ENCODE measurements at places on chromosomes 12 and 14. TPM values are rescaled to one million over a fixed set of nuclear protein-coding genes. Genes with fewer than 3 reads are reported as not detected.

Gene ASIC1
- 1.0 TPM for total RNA-seq

Gene BORCS5
- 8.4 TPM for total RNA-seq

Gene TAS2R14
- 1.7 TPM for total RNA-seq

DNA sequence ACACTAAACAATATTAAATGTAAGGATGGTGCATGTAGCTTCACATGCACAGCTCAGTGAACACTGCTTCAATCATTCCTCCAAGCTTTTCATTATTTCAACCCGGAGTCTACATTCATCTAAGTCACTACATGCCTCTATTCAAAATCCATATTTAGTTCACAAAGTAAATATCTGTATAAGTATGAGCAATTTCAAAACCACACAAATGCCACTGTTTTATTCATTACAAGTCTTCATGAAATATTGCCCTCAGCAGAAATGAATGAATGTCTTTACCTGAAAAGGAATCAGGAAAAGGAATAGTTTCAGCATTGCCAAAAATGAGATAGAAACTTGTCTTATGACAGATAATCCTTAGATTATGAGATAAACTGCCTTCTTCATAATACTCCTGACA is 149.4 kb downstream of the SLC38A4 start:
- H3K27ac ChIP-seq: no peak overlapping the region
- H3K36me3 ChIP-seq: no peaks in the 10 kb centered on the region
- no peaks in the 10 kb centered on the region for H3K27me3 ChIP-seq
- H3K4me1 ChIP-seq: no peaks in the 10 kb centered on the region
- DNase-seq: no peak
- no peak overlapping the region for H3K4me3 ChIP-seq

DNA sequence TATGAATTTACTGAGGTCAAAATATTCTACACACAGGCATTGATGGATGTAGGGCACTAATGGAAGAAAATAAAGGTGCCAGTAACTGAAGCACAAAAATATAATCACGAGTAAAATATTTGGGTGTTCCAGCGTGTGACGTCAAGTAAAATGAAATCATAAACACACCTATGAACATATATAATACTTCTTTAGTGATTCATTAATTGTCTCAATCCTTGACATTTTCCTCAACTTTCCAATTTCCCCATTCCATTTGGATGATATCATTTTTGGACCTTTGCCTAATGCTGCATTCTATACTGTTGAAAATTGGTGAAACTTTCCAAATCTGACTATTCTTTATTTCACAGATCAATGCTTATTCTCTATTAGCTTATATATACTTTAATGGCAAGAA is 649.3 kb downstream of the GALC start:
- no peak for DNase-seq
- H3K4me3 ChIP-seq: no peak overlapping the region
- no peaks in the 10 kb centered on the region for H3K36me3 ChIP-seq
- H3K27me3 ChIP-seq: no peaks in the 10 kb centered on the region

- H3K27ac ChIP-seq: no peak overlapping the region
- no peaks in the 10 kb centered on the region for H3K4me1 ChIP-seq
- no peaks in the 10 kb centered on the region for H3K27me3 ChIP-seq
- no peak for DNase-seq
- H3K4me3 ChIP-seq: no peak overlapping the region
These were observed 147.0 kb upstream of the OR4E1 start for GRCh38 chr14:21820631-21821030.

DNA sequence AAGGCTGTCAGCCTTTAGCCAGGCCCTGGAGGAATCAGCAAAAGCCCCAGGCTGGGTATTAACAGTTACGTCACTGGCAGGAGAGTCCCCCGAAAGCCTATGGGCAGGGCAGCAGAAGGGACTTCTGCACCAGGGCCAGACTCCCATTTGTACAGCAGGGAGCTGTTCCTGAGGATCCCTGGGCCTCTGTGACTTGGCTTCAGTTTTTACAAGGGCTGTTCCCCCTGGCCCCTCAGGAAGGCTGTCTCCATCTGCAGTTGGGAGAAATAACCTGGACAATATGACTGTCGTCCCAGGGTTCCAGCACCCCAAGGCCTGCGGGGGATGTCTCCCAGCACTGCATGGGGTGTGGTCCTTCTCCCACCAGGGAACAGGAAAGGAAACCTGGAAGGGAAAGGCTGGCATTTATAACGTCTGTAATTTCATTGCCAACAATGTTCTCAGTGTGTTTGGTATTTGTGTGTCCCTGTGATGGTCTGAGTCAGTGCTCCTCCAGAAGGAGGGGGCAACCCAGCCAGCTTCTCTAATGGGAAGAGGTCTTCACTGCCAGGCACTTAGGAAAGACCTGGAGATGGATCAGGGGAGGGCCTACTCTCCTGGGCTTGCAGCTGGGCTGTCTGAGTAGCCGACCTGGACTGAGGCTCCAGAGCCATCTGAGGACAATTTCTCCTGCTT is 42.4 kb downstream of the ERH start:
- no peak overlapping the region for H3K4me3 ChIP-seq
- no peak for DNase-seq
- no peaks in the 10 kb centered on the region for H3K27me3 ChIP-seq
- no peaks in the 10 kb centered on the region for H3K36me3 ChIP-seq
- no peaks in the 10 kb centered on the region for H3K4me1 ChIP-seq

GRCh38 chr14:104969741-104970230 is 8.4 kb downstream of the AHNAK2 start:
- peak; percentile 28 for DNase-seq
- H3K27me3 ChIP-seq: no peaks in the 10 kb centered on the region
- H3K36me3 ChIP-seq: no peaks in the 10 kb centered on the region
- no peak overlapping the region for H3K4me3 ChIP-seq
- no peak overlapping the region for H3K27ac ChIP-seq

GRCh38 chr14:72553656-72554055 is 340.2 kb downstream of the DPF3 start:
- no peaks in the 10 kb centered on the region for H3K36me3 ChIP-seq
- no peak for DNase-seq
- H3K27me3 ChIP-seq: no peaks in the 10 kb centered on the region
- no peaks in the 10 kb centered on the region for H3K4me1 ChIP-seq

DNA sequence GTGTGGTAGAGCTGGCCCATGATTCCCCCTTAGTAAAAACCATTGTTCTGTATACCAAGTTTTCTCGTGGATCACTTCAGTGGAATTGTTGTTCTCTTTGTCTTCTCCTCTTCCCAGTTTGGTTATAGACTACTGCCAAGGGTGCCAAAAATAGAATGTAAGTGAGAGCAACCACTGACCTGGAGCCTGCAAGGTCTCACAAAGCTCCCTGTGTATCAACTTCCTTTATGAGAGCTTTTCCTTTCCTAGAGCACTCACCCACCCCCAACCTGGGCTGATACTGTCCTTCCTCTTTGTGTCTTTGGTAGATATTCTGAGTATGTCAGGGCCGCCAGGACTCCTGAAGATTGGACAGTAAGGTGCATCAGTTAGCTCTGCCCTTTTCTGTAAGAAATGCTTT is 101.0 kb downstream of the SCN8A start:
- no peaks in the 10 kb centered on the region for H3K4me1 ChIP-seq
- DNase-seq: no peak
- no peak overlapping the region for H3K4me3 ChIP-seq
- H3K36me3 ChIP-seq: no peaks in the 10 kb centered on the region

- H3K4me3 ChIP-seq: no peak overlapping the region
- no peak for DNase-seq
- H3K36me3 ChIP-seq: no peaks in the 10 kb centered on the region
- no peaks in the 10 kb centered on the region for H3K27me3 ChIP-seq
- no peaks in the 10 kb centered on the region for H3K4me1 ChIP-seq
- no peak overlapping the region for H3K27ac ChIP-seq
These were observed 96.0 kb upstream of the PCED1B start for GRCh38 chr12:46983393-46983793.

GRCh38 chr12:6040815-6041214 is 83.7 kb downstream of the VWF start:
- no peak overlapping the region for H3K27ac ChIP-seq
- no peaks in the 10 kb centered on the region for H3K4me1 ChIP-seq
- DNase-seq: no peak
- no peaks in the 10 kb centered on the region for H3K27me3 ChIP-seq

DNA sequence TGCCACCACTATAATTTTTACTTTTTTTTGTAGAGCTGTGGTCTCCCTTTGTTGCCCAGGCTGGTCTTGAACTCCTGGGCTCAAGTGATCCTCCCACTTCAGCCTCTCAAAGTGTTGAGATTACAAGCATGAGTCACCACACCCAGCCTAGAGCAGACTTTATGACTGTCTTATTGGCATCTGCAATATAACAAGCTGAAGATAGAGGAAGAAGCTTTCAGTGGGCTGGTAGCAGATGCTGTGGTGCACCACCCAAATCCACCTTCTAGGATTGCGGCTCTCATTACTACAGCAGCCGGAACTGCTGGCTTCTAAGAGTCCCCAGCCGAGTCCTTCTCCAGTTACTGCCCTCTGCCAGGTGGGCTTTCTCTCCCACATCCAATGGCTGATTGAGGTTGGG is 7.6 kb upstream of the STK38L start:
- no peak overlapping the region for H3K4me3 ChIP-seq
- no peak for DNase-seq
- no peaks in the 10 kb centered on the region for H3K27me3 ChIP-seq

GRCh38 chr12:25364529-25365339 is 114.0 kb upstream of the KRAS start:
- no peak overlapping the region for H3K4me3 ChIP-seq
- no peak for DNase-seq
- no peaks in the 10 kb centered on the region for H3K36me3 ChIP-seq
- H3K4me1 ChIP-seq: no peaks in the 10 kb centered on the region

DNA sequence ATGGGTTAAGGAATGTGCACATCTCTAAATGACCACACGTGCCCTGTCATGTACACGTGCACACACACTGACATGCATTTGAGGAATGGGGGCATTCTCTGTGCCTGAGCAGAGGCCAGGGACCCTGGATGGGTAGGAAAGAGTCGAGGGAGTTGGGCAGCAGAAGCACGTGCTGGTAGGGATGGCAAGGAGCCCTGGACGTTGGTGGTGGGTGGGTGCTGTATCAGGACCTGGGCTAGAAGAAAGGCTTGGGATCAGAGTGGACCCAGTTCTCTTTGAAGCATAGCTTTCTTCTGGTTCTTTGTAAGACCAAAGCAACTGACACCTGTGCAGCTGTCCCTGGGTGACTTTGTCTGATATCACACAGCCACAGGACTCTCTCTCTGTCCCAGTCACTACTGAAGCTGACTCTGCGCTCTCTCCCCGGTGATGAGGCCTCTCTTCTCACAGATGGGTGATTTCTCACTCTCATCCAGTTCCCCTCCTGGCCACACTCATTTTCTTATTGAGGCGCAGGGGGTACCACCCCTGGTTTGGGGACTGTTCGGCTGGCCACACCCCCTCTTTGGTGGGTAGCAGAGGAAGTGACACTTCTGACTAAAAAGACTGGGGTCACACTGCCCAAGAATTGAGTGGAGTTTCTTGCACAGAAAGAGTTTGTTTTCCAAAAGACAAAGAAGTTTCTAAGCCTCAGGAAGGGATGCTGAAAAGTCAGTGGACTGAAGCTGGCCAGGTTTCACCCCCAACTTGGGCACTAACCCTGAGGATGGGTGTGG is 171.7 kb upstream of the RTL1 start:
- H3K4me1 ChIP-seq: no peaks in the 10 kb centered on the region
- no peak overlapping the region for H3K27ac ChIP-seq
- no peaks in the 10 kb centered on the region for H3K27me3 ChIP-seq
- H3K36me3 ChIP-seq: no peaks in the 10 kb centered on the region

DNA sequence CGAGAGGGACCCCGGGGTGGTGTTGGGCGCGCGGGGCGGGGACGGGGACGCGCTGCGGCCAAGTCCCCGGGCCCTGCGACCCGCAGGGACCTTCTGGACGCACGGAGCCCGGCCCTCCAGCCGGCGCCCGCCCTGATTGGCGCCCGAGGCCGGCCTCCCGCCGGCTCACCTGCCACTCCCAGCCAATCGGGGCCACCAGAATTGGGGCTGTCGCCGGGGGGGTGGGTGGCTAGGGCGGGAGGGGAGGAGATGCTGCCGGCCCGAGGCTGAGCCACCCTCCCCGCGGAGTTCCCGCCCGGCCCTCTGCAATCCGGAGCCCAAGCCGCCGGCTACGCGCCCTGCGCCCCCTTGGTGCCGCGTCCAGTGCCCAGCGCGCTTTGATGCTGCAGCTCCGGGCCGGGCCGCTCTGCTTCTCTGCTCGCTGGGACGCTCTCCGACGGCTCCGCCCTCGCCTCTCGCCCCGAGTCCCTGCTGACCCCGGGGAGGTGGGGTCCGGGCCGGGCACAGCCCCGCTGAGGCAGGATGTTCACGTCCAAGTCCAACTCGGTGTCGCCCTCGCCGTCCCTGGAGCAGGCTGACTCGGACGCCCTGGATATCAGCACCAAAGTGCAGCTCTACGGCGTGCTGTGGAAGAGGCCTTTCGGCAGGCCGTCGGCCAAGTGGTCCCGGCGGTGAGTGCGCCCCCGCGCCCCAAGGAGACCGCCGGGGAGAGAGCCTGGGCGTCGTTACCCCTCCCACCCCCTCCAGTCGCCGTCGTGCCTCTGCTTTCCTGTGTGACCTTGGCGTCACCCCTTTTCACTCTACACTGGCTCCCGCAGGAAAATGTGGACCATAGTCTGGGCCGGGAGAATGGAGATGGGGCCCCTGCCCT is at the start of gene PLEKHD1:
TSS of gene PLEKHD1 (plus strand) at position 285 of the 871 bp plus-strand sequence. CDS start at position 523, 238 bp downstream.
- peak within 1 kb of the TSS; percentile 35 for H3K4me3 ChIP-seq
- H3K36me3 ChIP-seq: no peaks in the 10 kb centered on the region
- DNase-seq: no peak
- no peaks in the 10 kb centered on the region for H3K4me1 ChIP-seq
- peaks cover 11% of the 10 kb centered on the region for H3K27me3 ChIP-seq

DNA sequence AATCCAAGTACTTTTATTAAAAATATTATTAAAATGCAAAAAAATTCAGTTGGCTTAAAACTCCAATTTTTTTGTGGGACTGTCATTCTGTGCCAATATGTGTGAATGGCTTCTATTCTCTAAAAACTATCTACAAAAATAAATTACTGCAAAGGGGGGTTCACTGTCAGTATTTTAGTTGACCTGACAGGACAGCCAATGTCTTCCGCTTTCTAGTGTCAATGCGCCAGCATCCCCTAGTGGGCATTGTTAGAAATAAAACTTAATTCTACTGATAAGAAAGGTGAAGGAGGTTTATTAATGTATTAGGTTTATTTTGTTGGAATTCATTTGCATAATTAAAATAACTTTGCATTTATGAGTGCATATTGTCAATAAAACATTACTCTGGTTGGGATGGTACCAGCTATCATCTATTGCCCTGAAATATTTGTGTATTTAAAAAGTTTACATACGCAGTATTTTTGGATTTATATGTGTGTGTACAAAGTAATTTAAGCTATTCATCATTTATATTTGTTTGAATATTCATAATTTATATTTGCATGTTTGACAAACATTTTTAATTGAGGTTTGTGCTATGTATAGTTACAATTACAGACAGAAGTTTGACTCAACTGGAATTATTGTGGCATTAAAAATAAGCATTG is 527.2 kb downstream of the FLRT2 start:
- H3K36me3 ChIP-seq: no peaks in the 10 kb centered on the region
- H3K27ac ChIP-seq: no peak overlapping the region
- no peak overlapping the region for H3K4me3 ChIP-seq
- H3K27me3 ChIP-seq: peaks cover 4% of the 10 kb centered on the region
- no peak for DNase-seq

DNA sequence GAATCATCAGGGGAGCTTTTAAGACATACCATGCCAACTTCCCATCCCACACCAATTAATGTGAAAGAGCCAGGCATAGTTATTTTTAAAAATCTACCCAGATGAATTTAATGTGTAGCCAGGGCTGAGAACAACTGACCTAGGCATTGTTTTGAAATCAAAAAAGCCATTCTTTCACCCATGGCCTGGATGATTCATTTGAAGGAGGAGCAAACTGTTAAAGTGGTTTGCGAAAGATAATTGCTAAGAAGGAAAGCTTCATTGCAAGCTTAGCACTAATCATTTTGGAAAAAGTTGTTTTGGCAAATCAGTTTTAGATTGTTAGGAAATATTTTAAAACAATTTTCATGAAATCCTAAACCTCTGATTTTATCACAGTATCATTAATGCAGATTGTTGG is 2.1 kb upstream of the GTSF1 start:
- H3K4me1 ChIP-seq: no peaks in the 10 kb centered on the region
- no peaks in the 10 kb centered on the region for H3K27me3 ChIP-seq
- H3K4me3 ChIP-seq: no peak overlapping the region
- no peaks in the 10 kb centered on the region for H3K36me3 ChIP-seq
